NCI-H526 (cell line): ENCODE measurements at places on chromosomes 3 and 15.

- no peak for DNase-seq
These were observed 207.9 kb upstream of the TBL1XR1 start for GRCh38 chr3:177405191-177405672.

- DNase-seq = no peak
These were observed 130.0 kb upstream of the TJP1 start for GRCh38 chr15:29952225-29952624.

- no peak for DNase-seq
These were observed 36.1 kb downstream of the KLHL25 start for GRCh38 chr15:85758655-85758978.

GRCh38 chr3:126288314-126288713, 68.9 kb downstream of the KLF15 start:
- no peak for DNase-seq

- no peak for DNase-seq
These were observed 204.2 kb downstream of the WDR72 start for GRCh38 chr15:53555226-53555625.

- DNase-seq = no peak
These were observed 481.4 kb upstream of the THBS1 start for GRCh38 chr15:39099524-39099923.

DNA sequence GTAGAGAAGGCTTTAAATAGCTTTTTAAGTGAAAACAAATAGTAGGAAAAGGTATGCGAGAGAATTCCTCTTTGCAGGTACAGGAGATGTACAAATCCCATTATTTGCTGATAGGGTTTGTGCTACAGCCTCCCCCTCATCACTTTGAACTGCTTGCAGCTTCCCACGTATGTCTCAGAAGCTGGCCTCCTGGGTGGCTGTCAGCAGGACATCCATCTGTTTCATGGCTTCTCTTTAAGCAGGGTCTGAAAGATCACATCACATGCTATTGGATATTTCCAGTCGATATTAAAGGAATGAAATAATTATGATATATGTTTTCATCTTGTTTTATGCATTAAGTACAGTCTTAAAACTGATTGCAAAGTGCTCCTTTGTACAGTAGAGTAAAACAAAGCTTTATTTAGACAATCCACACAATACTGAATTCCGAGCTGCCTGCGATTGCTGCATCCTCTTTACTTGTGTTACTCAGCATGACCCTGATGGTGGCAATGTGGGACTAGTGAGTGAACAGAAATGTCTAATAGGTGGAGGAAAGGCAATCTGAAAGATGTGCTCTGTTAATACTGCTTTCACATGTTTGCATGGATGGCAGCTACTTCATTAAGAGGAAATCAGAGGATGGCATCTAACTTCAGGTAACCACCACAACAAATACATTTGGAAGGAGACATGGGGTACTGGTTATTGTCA, 930.6 kb upstream of the SEMA6D start:
- DNase-seq = peak; percentile 31

DNA sequence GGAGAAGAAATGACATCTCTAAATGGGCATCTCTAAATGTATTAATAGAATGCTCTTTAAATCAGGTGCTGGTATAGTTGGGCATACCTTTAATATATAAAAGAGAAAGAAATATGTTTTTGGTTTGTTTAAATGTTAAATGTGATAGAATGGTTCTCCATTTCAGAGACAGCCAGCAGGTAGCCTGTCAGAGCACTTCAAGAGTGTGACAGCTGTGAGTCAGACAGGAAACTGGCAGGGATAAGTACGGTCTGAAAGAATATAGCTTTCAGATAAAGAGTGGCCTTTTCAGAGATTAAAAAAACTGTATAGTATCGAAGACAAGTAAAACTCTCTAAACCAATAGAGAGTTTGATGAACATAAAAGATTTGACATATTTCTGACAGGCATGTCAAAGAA, 654.1 kb downstream of the IGSF11 start:
- no peak for DNase-seq

GRCh38 chr15:60413231-60413824, 15.5 kb upstream of the ANXA2 start:
- no peak for DNase-seq

DNA sequence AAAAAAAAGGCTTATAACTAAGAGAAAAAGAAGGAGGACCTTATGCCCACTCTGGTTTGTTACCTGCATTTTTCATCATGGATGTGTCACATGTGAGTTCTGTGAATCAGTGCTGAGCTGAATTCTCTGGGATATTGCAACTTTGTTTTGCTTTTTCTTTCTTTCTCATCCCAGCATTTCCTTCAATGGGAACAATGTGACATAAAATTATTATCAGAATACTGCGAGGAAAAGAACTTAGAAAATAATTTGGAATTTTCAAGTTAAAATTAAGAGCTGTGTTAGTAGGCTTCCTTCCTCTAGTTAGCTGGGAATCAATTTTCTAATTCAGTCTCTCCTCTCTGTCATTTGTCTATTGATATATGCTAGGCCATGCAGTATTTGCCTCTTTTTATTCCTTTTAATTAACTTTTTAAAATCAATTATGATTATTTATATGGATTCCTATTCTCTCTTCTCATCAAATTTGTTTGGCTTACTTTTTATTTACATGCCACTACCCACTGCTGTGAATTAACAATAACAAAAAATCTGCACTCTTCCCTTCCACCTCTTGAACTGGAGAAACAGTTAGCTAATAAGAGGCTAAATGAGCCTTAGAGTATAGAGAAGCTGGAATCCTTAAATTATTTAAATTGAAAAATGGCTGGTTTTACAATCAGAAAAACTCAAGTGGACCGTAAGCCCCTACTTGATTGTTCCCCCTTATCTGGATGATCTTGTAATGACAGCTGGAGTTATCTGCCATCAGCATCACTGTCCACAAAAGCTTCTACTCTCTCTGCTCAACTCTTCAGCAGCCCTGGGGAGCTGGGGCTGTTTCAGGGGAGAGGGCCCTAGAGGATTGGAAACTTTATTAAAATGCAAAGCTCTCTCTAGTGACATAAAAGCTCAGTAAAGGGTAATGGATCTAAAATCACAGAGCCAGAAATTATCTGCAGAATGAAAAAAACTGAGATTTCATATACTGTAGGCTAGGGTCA, 95.3 kb upstream of the SOX2 start:
- DNase-seq = no peak

DNA sequence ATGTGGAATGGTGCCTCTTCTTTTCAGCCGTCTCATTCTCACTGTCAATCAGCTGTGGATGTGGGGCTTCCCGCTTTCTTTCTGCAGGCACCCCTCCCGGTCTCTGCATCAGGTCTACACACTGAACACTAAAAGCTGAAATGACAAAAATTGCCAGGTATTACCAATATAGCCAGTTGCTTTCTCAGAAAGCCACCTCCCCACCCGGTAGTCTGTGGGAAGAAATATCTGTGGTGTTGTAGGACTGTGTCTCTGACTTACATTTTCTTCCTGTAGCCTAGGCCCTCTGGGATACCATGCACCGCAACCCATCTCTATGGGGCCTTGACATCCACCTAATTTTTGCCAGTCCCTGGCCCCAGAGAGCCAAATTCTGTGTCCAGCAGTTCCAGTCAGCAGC, 19.2 kb upstream of the EPHB1 start:
- no peak for DNase-seq

DNA sequence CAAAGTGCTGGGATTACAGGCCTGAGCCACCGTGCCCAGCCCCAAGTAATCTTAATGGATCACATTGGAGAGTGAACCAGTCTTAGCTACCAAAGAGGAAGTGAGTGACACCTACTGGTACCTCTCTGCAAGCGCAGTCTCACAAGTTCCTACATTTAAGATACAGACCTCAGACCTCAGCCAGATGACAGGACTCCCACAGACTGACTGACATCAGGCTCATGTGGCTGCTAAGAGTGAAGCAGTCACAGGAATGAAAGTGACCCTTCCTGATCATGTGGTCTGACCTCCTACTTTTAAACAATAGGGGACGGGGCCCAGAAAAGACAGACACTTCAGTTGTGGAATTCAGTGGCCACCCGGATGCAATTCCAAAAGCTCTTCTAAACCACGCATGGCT, 36.3 kb upstream of the GNB5 start:
- peak; percentile 30 for DNase-seq

DNA sequence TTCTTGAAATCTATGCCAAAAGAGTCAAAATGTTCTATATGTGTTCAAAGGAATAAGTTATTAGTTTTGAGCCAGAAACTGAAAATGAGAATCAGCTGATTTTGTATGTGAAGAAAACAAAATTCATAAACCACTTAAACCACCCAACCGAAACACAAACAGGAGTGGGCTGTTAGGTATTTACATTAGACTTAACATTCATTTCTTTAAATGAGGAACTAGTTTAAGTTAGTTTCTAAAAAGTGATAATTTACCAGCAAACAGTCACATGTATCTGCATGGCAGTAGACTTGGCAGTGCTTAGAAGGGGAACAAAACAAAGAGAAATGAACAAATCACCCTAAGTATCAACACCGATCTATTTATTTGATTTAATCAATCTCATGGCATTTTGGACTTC, 128.0 kb downstream of the GMNC start:
- DNase-seq = no peak

DNA sequence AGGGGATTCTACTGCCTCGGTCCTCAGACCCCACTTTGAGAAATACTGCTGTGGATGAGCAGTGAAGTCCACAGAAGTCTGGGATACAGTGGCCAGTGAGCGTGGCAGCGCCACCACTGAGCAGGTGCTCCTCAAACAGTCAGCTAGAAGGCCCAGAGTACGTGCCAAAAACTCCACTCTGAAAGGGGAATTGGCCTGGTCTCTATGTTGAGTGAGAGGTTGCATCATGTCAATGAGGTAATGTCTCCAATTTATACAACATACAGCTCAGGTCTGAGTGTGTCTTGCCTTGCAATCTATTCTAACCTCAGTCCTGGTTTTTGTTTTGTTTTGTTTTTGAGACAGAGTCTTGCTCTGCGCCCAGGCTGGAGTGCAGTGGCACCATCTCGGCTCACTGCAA, 53.3 kb upstream of the ETV5 start:
- DNase-seq = no peak

DNA sequence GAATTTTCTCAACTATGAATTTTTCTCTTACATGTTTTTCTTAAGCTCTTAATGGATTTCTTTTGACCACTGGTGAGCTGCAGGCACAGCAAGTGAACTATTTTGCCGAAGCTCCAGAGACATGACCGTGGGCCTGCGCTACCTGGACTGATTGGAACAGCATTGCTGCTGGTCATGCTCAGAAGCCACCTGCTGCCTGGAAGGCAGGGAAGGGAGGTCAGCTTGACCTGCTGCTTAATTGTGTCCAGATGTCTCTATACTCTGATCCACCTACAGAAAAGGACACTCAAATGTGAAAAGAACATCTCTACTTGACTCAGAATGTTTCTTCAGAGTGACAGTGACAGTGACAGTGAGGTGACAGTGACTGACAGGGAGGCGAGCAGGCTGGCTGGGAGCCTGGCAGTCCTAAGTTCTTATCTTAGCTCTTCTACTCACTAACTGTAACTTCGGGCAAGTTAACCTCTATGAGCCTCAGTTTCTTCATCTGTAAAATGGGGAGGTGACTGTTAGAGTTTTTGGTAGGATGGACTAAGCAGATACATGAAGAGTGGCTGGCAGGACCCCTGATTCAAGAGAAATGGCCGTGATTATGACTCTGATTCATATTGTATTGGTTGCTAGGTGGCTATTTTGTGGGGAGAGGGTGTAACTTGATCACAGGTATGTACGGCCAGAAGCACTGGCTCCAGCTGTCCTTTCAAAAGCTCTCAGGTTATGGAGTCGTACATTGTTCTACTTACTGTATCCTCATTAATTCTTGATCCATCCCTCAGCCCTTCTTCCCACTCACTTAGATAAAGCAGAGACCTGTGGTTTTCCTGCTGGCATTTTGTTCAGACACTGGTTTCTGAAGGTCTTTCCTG, 54.8 kb upstream of the DLG1 start:
- DNase-seq = no peak

GRCh38 chr3:111594205-111594604, 941 bp downstream of the ZBED2 start:
- DNase-seq = no peak

- DNase-seq = no peak
These were observed 30.3 kb downstream of the GADL1 start for GRCh38 chr3:30864132-30864531.

DNA sequence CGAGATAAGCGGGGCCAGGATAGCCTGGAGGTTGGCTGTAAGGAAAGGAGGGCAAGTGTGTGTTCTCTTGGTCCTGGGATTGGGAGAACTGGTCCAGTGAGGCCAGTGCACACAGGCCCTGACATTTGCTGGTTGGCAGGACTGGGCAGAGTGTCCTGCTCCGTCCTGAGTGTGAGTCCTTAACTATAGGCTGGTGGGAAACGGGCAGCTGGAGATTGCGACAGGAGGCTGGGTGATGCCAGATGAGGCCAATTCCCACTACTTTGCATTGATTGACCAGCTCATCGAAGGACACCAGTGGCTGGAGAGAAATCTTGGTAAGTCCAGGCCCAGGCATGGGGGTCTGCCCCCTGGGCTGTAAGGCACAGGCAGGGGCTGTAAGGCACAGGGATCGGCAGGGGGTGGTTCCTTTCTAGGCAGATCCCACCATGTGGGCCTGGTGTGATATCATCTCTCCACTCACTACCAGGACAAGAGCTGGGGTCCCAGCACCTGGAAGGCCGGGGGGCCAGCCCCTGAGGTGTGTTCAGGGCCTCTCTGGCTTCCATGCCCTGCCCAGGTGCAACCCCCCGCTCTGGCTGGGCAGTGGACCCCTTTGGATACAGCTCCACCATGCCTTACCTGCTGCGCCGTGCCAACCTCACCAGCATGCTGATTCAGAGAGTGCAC, 3.2 kb downstream of the MAN2A2 start:
- no peak for DNase-seq

DNA sequence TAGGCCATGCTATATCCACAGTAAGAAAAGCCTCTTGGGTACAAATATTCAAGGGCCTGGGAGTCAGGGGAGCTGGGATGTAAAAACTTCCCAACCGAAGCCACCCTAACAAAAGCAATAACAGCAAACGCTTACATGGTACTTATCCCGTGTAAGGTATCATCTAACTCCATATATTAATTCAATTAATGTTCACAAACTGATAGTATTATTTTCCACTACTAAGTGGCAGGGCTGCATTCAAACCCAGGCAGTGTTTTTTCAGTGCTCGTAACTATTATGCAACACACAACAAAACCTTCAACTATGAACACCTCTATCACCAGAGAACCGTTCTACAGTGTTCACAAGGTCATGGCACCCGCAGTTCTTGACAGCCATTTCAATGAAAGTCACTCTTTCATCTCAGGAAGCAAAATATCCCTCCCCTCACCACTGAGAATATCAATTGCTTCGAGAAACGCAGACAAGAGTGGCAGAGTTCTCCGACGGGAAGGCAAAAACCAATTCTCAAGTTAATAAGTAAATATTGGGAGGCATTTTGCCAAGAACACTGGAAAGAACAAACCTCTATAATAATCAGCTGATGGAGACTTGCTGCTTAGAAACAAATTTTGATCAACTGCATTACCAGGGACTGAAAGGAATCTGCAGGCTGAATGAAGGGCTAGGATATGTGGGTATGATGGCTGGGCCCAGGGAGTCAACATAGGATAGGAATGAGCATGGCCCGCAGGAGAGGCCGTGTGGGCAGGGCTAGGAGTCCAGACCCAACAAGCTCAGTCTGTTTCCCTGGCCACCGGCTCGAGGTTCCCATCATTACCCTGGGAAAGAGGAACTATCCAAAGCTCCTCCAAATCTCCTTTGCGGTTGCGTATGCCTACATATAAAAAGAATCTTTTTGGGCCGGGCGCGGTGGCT, 72.3 kb downstream of the XXYLT1 start:
- DNase-seq = no peak
